ENCODE measurements at places on chromosomes 7 and 10.

DNA sequence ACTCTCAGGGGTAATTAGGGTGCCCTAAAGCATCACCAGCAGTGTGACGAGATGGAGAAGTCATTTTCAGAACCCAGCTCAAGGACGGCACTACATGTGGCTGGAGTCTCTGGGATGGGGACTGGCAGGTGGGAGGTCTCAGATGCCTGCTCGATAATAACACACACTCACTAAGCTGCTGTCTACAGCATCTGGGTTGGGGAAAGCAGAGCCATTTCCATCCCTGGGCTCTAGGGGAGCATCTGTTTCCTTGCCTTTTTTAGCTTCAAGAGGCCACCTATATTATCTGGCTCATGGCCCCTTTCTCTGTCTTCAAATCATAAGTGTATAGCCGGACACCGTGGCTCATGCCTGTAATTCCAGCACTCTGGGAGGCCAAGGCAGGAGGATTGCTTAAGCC, 79.6 kb downstream of the SH3PXD2A start:
- DNase-seq, result no peak

DNA sequence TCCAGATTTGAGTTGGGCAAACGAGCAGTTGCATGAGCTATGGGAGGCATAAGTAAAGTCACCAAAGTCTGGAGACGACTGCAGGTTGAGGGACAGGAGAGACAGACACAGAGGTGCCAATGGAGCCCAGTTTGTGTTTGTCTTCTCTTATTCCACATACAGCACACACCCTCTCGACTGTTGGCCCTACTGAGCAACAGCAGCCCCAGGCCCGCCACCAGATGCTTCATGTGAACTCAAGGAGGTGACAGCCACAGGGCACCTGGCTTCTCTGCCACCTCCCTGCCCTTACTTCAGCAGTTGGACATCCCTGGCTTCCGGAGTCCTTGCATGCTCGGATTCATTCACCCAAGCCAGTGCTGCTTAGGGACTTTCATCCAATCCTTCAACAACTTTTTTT, 6.5 kb upstream of the ATOH7 start:
- DNase-seq, result no peak

DNA sequence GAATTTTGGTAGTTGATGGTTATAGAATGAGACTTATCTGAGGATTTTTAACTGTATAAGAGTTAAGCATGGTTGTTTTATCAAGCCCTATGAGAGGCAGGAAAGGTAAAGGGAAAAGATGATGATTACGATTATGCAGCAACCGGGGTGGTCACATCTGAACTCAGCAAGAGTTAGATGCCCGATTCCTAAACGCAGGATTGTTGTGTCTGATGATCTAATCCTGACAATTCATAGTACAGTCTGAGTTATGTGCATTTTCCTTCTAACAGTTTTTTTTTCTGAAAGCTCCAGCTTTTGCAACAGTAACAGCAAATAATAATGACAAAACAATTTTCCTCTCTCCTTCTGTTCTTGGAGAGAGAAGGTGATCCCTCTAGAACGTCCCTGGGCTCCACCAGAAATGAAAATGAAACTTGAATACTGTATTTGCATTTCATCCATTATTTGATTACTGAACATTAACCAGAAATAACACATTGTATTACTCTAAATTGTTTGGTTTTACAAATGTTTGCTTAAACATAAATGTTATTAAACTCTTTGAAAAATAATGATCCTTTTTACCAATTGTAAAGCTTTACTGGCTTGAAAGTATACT, 176.5 kb upstream of the CCDC6 start:
- no peak for DNase-seq

DNA sequence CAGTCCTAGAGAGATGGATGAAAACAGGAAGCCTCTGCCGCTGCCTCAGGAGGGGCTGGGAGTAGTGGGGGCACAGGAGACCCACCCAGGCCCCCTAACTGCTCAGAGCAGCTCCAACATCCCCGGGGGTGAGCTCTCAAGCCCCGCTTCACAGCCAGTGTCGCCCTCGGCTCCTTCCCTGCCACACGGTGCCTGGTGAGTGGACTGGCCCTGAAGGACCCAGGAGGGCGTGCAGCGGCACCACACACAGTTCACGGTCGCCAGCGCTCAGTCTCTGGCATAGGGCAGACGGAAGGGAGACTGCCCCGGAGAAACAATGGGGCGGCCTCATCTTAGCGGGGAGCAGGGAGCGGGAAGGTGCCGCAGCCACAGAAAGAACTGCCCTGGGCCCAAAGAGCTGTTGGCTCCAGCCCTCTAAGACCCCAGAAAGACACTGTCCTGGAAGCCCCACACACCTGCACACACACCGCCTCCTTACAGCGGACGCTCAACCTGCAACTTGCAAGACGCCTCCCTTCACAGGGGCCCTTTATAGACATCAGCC, 1.2 kb downstream of the CLDN15 start:
- no peak for DNase-seq

- DNase-seq, result no peak
Measured at GRCh38 chr10:71970331-71970730, 6.1 kb downstream of the CHST3 start.
